ENCODE measurements at places on chromosomes 7 and 10.

GRCh38 chr7:96177353-96177752, 144.5 kb downstream of the SLC25A13 start:
- DNase-seq = no peak

DNA sequence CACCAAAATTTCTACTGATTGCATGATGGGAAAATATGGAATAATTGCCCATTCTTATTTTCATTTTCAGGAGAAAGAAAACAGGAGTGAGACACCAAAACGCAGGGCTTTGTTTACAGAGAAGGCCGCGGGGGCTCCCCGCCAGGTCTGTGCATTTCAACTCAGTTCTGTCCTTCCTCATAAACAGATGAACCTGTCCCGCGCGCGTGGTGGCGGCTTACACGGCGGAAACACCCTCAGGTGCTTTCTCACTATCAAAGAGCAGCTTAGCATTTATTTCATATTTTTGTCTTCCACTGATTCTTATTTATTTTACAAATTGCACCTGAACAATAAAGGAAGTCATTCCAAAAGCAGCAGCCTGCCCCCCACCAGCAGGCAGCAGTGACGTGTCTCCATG, 579.4 kb downstream of the PTPRN2 start:
- DNase-seq = no peak

GRCh38 chr10:69730251-69731156, 71.2 kb upstream of the COL13A1 start:
- DNase-seq = no peak

DNA sequence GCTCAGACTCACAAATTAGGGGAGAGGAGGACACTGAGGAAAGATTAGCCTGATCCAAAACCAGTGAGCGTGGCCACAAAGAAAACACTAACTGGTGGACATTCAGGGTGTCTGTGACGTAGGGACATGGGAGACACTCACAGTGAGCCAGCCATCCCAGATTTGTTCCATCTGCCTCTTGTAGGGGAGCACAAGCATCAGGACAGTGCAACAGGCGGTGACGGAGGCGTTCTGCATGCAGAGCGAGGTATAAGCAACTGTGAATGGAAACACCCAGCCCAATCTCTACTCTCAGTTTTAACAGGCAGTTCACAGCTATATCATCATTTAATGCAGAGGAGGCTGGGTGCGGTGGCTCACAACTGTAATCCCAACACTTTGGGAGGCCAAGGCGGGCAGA, 52.8 kb upstream of the TOMM7 start:
- no peak for DNase-seq

GRCh38 chr7:139317939-139318505, 23.1 kb upstream of the FMC1 start:
- DNase-seq = no peak

- no peak for DNase-seq
Observed at GRCh38 chr7:2106440-2106839, 126.3 kb downstream of the MAD1L1 start.

DNA sequence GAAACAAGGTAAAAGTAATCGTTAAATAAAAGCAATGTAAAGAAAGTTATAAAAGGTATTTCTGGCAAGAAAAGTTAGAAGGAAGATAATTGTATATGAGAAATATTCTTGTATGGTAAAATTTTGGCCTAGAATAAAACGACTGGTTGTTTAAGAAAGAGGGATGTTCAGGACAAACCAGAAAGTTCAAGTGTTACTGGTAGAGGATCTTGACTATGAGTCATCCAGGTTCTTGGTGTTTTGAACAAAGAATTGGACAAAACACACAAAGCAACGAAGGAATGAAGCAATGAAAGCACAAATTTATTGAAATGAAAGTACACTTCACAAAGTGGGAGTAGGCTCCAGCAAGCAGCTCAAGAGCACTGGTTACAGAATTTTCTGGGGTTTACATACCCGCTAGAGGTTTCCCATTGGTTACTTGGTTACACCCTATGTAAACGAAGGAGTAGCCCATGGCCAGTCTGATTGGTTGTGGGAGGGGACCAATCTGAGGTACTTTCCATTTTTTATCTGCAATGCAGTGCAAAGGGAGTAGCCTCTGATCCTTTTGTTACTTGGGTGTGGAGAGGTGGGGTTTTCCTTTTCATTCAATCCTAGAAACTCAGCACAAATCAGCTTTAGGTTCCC, 22.4 kb upstream of the GARS1 start:
- DNase-seq = no peak

DNA sequence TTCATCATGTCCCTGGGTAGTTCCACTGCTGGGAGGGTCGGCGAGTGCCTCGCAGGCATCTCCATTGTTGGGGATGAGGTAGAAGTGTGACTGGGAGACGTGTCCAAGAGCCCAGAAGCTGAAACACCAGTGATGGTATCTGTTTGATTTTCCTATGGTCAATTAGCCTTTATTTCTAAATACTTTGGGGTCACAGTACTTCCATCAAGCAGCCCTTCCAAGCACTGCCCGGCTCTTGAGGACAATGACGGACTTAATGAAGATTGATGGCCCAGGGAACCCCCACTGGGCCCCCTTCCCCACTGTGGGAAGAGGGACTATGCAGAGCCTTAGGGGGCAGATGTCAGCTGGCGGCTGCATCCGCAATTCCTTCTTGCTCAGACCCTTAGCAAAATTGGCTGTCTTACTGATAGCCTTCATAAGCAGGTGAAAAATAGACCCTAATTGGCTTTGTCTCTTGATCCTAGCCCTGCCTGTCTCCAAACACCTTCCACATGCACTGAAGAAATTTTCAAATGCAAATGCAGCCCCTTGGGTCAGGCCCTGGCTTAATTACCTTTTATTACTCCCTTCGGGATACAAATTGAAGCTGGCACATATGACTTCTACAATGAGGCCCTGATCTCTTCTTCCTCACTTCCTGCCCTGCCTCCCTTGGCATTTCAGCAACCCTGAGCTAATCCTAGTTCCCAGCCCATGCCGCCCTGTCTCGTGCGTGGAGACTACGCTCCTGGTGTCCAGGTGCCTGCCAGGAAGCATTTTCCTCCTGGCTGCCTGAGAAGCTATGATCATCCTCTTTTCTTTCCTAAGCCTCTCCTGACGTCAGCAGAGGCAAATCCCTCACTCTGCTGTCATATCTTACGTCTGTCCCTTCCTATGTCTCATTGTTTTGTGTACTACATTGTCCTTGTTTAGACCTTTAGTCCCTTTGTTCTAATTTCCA, 124.5 kb upstream of the GDF10 start:
- no peak for DNase-seq

GRCh38 chr7:156932006-156932405, 17.5 kb upstream of the NOM1 start:
- no peak for DNase-seq

- no peak for DNase-seq
Observed at GRCh38 chr10:50529660-50530059, 94.1 kb downstream of the SGMS1 start.

DNA sequence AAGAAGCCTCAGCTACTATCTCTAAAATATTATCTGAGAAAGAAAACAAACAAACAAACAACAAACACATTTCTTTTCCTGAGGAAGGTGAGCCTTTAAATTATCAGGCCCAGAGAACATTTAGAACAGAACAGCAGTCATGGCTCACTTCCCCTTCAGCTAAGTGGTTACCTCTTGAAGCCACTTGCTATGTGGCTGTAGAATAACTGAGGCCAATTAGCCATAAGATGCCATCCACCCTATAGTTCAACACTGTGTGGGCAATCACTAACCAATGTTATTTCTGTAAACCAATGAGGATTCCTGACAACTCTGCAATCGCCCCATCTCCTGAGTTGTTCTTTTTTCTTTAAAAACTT, 3.7 kb upstream of the UPP1 start:
- no peak for DNase-seq

GRCh38 chr10:43963793-43964425, 315.2 kb upstream of the ZNF32 start:
- DNase-seq = no peak

DNA sequence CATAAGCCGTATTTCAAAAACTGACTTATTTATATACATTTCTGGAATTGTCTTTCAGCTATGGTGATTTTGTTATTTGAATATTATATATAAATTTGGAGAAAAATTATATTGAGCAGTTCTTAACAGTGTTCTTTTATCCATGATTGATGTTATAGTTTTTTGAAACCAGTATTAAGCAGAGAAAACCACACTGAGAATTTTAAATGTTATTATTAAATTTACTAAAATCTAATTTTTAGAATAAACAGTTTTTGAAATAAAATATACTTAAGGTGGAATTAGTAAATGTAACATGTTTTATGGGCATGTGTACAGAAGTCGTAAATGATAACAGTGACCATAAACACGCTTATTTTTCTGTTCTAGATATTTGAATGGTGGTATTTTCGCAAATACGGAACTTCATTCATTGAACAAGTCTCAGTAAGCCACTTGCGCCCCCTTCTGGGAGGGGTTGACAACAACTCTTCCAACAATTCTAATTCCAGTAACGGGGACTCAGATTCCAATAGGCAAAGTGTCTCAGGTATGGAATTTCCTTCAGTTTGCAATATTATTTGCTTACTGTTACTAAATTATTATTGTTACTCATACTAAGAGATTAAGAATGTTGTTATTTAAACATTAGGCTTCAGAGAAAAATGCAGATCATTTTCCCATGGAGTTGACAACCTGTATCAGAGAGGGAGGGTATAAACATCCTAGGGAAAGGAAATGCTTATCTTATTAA, 166.1 kb downstream of the ST7 start:
- DNase-seq = peak; percentile 85

DNA sequence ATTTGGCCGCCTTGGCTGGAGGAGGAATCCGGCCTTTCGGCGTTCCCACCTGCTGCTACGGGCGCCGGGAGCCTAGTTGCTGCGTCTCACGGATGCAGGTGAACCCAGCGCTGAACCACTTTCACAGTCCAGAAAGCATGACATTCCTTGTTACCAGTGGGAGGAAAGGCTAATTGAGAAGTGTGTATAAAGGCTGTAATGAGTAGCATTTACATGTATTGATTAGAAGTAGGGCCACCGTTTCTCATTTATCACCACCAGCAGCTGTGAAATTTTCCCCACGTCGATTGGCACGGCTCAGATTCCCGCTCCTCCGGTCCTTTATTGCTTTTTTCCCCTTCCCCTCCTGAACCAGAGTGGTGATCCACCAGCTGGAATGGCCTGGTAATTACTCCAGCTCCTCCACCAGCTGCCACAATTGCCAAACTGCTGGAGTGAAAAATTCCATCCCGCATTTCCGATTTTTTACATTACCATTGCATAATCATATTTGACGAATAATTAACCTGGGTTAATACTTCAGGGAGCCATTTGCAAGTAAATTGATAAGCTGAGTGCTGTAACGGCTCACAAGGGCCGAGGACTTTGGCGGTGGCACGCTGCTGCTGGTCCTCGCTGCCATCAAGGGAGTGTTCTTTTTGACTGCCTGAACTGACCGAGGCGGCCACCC, 153.3 kb downstream of the POU6F2 start:
- no peak for DNase-seq

- peak; percentile 82 for DNase-seq
Observed at GRCh38 chr7:37342688-37343471, 105.8 kb downstream of the ELMO1 start.

DNA sequence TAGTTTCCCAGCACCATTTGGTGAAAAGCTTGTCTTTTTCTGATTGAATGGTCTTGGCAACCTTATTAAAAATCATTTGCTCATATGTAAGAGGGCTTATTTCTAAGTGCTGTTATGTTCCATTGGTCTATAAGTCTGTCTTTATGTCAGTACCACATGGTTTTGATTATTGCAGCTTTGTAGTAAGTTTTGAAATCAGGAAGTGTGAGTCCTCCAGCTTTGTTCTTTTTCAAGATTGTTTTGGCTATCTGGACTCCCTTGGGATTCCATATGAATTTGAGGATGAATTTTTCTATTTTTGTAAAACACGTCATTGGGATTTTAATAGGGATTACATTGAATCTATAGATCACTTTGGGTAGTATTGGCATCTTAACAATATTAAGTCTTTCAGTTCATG, 5.4 kb downstream of the KIF11 start:
- no peak for DNase-seq

DNA sequence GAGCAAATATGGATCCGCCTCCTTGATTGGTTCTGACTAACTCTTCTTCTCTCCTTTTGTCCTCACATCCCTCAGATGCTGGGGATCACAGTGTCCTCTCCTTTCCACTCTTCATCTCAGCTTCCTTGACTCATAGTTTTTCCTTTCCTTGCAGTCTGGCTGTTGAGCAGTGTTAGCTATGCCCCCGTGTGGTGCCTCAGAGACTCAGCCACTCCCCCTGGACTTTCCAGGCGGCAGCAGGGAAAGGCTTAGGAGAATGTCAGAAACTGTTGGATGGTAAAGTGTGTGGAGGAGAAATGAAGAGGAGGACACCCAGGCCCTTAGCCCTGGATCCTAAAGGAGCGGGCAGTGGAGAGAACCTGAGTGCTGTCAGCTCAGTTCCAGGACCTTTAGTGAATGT, 267.5 kb downstream of the CELF2 start:
- no peak for DNase-seq

- DNase-seq = no peak
Observed at GRCh38 chr7:97024209-97025129, at the start of gene DLX5. Gene DLX5, minus strand, starts transcription at chr7:97024831. Its CDS starts 208 bp downstream, at chr7:97024623.

- DNase-seq = peak; percentile 1
Observed at GRCh38 chr7:44310221-44310848, 15.1 kb downstream of the CAMK2B start.

DNA sequence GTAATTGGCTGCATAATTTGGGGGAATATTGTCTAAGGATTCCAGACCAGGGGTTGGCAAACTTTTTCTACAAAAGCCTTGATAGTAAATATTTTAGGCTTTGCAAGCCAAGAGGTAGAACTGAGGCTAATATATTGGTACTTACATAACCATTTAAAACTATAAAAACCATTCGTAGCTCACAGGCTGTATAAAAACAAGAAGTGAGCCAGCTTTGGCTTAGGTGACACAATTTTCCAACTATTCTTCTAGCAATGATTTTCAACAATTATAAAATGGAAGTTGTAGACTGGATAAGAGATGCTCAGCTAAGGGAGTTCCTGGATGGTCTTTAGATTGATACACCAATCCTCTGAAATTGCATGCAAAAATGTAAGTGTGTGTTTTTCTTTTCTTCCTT, 1.4 kb downstream of the GPR141 start:
- DNase-seq = no peak

DNA sequence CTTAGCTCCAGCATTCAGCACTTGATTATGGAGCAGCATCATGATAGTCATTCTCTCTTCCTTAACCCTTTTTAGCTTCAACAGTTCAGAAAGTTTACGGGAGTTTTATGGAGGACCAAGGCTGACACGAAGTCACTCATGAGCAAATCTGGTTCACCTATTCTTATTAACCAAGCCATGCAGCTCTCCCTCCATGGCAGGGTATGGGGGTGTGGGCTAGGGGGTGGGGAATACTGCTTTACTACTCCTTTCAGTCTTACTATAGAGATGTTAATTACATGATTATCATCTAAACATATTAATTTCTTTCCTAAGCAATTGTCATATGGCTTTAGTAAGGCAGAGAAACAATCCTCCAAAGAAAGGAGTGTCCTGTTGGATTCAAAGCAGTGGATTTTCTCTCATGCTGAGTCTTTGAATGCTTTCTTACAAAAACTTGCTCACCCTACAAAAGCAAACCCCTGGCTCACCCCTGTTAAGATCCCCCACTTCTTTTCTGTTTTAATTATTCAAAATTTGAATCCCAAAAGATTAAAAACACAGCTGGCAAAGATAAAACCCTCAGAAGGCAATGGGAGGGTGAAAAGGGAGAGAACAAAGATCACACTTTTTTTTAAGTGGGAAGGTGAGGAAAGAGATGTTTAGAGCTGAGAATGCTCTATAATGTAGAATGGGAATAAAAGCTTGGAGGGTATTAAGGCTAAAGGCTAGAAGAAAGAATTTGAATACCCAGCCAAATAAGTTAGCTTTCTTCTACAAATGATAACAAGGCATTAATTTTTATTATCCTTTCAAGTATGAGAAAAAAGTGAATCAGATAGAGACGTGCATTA, 46.4 kb upstream of the SEMA3E start:
- DNase-seq = no peak

- DNase-seq = no peak
Observed at GRCh38 chr10:75508239-75508813, 76.9 kb downstream of the LRMDA start.
